ENCODE measurements at places on chromosomes 5 and 9. TPM values are rescaled to one million over a fixed set of nuclear protein-coding genes. Genes with fewer than 3 reads are reported as not detected.

DNA sequence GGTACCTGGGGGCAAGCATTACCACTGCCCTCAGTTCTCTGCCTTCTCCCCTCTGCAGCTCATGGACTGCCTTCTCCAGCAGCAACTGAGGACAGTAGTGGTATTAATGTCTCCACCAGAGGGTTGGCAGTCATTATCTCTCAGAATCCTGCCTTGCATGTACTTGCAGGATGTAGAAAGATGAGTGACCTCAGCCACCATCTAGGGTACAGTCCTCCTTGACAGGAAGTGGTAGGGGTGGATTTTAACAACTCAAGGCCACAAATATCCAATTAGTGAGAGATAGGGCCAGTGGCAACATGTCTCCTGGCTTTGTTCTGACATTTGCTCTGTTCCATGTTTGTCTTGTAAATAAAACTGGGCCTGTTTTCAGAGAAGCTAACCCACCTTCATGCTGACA, 47.2 kb downstream of the F2R start:
- no peak overlapping the region for H3K27ac ChIP-seq
- no peak for DNase-seq
- no peak overlapping the region for H3K4me3 ChIP-seq

- no peak for DNase-seq
- no peaks in the 10 kb centered on the region for H3K4me1 ChIP-seq
- no peaks in the 10 kb centered on the region for H3K36me3 ChIP-seq
- no peaks in the 10 kb centered on the region for H3K27me3 ChIP-seq
- no peak overlapping the region for H3K27ac ChIP-seq
Observed at GRCh38 chr5:31255041-31255440, 61.6 kb downstream of the CDH6 start.

GRCh38 chr9:22416692-22417060, 29.9 kb upstream of the DMRTA1 start:
- H3K27me3 ChIP-seq, result no peaks in the 10 kb centered on the region
- no peak overlapping the region for H3K27ac ChIP-seq
- no peak overlapping the region for H3K4me3 ChIP-seq
- DNase-seq, result no peak
- H3K36me3 ChIP-seq, result no peaks in the 10 kb centered on the region

DNA sequence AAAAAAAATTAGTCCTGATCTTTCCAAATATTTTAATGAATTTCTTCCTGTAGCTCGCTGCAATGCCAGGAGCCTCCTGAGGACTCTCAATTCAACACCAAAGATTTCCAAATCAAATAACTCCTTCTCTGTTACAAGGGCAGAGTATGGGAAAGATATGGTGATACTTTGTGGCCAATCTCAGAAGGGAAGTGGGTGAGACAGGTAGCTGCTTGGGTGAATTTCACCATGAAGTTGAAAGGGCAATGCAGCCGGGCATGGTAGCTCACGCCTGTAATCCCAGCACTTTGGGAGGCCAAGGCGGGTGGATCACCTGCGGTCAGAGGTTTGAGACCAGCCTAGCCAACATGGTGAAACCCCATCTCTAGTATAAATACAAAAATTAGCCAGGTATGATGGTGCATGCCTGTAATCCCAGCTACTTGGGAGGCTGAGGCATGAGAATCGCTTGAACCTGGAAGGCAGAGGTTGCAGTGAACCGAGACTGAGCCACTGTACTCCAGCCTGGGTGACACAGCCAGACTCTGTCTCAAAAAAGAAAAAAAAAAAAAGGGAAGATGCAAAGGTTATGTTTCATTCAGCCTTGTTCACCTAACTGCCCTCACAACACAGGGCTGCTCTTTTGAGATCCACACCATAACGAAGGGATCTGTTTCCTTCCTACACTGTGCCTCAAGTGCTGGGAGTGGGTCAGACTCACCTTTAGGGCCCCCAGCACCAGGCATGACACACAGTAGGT, 58.6 kb downstream of the PTPN3 start:
- H3K36me3 ChIP-seq, result no peaks in the 10 kb centered on the region

DNA sequence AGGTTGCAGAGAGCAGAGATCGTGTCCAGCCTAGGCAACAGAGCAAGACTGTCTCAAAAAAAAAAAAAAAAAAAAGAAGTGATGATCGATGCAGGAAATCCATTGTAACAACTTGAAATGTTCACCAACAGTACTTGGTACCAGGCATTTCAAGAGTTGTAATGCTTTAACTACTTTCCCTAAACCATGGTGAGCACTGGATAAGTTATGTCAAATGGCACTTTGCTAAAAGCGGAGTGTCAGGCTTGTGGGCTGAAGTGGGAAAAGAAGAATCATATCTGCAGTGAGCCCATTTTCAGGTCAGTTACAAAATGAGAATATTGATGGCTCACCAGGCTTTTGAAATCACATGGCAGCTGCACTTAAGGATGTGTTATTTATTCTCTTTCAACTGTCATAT, 202.2 kb downstream of the RFK start:
- H3K27me3 ChIP-seq, result no peaks in the 10 kb centered on the region
- H3K4me3 ChIP-seq, result no peak overlapping the region
- H3K27ac ChIP-seq, result no peak overlapping the region
- DNase-seq, result no peak

DNA sequence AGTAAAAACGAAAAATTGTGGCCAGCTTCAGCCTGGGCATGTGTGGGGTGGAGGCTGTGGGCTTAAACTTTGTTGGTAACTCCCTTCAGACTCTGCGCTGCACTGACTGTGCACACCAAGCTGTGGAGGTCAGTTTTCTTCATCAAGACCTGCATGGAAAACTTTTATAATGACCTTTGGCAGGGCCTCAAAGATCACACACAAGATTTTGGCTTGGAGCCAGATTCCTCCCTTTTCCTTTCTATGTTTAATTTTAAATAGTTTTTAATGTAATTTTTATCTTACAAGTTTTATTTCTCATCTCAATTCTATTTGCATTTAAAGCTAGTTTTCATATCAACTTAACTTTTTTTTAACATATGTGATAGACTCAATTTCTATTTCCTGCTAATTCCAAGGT, 1211.1 kb upstream of the CDH18 start:
- no peaks in the 10 kb centered on the region for H3K4me1 ChIP-seq
- no peak for DNase-seq
- H3K27me3 ChIP-seq, result no peaks in the 10 kb centered on the region

- no peak overlapping the region for H3K4me3 ChIP-seq
- no peak for DNase-seq
- H3K36me3 ChIP-seq, result no peaks in the 10 kb centered on the region
- peaks cover 5% of the 10 kb centered on the region for H3K4me1 ChIP-seq
Observed at GRCh38 chr5:56456002-56456401, 222.9 kb upstream of the ANKRD55 start.

Gene NR2F1-AS1
- 50.0 TPM for total RNA-seq

Gene TRMO
- 17.5 TPM for total RNA-seq

Gene IL5
- not detected for total RNA-seq
